Hindlimb muscle (tissue), 1 donor: ENCODE measurements at places on chromosomes 7 and 10. TPM values are rescaled to one million over a fixed set of nuclear protein-coding genes. Genes with fewer than 3 reads are reported as not detected.

DNA sequence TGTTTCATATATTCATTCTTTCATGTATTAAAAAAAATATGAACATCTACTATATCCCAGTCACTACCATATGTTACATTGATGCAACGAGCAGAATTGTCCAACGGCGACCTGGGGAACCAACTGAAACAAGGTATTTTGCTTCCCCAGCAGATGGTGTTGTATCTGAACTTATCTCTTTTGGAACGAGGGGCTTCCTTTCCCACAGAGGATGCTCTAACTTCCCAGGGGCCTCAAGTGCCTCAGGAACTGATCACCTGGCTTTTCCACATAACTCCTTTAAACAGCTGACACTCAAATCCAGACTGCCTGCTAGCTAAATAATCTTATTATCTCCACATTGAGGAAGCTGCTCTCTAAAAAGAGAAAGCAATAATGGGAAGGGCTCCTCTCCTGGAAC, 259.3 kb downstream of the HTR7 start:
- DNase-seq: no peak

DNA sequence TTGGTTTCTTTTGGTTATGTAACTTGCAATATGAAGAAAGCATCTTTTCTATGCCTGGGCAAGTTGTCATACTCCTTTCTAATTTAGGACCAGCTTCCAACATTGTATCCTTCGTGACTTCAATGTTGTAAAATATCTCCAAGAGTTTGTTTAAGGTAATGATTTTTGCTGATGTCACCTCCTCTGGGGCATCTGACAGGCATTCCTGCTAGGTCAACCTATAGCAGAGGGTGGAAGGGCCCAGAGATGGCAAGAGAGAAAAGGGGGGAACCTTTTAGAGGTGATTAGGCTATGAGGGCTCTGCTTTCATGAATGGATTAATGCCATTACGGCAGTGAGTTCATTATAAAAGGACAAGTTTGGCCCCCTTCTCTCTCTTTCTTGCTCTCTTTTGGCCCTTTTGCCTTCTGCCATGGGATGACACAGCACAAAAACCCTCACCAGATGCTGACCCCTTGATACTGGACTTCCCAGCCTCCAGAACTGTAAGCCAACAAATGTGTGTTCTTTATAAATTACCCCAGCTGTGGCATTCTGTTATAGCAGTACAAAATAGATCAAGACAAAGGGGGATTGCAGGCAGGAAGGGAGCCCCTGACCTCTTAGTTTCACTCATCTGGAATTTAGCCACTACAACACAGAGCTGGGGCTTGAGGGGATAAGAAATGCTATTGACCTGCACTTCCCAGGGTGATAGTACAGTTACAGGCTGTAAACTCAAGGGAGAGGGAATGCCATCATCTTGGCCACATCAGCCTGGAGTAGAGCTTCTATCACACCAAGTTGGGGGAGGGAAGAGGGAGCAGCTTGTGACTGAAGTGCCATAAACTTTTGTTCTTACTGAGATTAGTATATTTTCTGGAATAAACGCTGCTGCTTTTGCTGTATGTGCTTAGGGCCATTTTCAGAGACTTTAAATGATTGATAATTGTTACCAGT, 195.9 kb downstream of the CFTR start:
- DNase-seq: no peak

GRCh38 chr10:89374713-89375141, 3.1 kb upstream of the IFIT1B start:
- DNase-seq: no peak

- DNase-seq: no peak
Observed at GRCh38 chr7:74015670-74016069, 12.3 kb upstream of the ELN start.

The AQP1 gene
- polyA plus RNA-seq: 116 TPM
